ENCODE measurements at places on chromosomes 1 and 21. TPM values are rescaled to one million over a fixed set of nuclear protein-coding genes. Genes with fewer than 3 reads are reported as not detected.

Gene PCBP3
- polyA plus RNA-seq = 8.2 TPM

Gene CIART
- 6.7 TPM for polyA plus RNA-seq

Gene OR2T29
- not detected for polyA plus RNA-seq

Gene AADACL3
- polyA plus RNA-seq = not detected

Gene FOXO6
- polyA plus RNA-seq = 4.1 TPM

Gene UROD
- 80.8 TPM for polyA plus RNA-seq

Gene SLC2A5
- polyA plus RNA-seq = 42.5 TPM

Gene AMPD1
- polyA plus RNA-seq = 8.4 TPM

Gene CD164L2
- not detected for polyA plus RNA-seq

Gene RNU1-3
- polyA plus RNA-seq = not detected

Gene BCAR3
- polyA plus RNA-seq = 26.2 TPM

Gene DCST1
- polyA plus RNA-seq = not detected
